Hematopoietic multipotent progenitor cell treated with erythropoietin and hydrocortisone succinate and interleukin-3 and kit ligand, for 6 days (in vitro differentiated cells): ENCODE measurements at places on chromosomes 7 and 10.

GRCh38 chr10:6140141-6140841 lies 51.5 kb downstream of the RBM17 start:
- no peak for DNase-seq

GRCh38 chr10:101308051-101308450 lies 45.9 kb upstream of the BTRC start:
- DNase-seq = no peak

DNA sequence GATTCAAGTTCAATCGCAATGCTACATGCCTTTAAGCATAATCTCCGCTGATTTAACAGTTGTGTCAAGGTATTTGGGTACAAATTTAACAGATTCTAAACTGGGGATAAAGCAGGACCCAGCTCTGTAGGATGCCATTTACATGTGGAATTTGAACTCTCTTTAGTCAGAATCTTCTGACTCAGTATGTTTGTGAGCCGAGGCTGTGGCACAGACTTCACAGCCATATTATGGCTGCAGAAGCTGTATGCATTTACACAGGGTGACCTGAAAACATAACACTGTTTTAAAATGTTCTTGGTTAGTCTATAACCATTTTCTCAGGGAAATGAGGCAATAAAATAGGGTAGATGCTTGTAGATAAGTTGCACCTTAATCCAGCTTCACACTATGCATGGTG lies 8.7 kb downstream of the PDLIM1 start:
- no peak for DNase-seq

- no peak for DNase-seq
Observed at GRCh38 chr7:114107522-114107921, 188.7 kb upstream of the PPP1R3A start.

GRCh38 chr10:48333856-48334255 lies 27.4 kb downstream of the MAPK8 start:
- no peak for DNase-seq

DNA sequence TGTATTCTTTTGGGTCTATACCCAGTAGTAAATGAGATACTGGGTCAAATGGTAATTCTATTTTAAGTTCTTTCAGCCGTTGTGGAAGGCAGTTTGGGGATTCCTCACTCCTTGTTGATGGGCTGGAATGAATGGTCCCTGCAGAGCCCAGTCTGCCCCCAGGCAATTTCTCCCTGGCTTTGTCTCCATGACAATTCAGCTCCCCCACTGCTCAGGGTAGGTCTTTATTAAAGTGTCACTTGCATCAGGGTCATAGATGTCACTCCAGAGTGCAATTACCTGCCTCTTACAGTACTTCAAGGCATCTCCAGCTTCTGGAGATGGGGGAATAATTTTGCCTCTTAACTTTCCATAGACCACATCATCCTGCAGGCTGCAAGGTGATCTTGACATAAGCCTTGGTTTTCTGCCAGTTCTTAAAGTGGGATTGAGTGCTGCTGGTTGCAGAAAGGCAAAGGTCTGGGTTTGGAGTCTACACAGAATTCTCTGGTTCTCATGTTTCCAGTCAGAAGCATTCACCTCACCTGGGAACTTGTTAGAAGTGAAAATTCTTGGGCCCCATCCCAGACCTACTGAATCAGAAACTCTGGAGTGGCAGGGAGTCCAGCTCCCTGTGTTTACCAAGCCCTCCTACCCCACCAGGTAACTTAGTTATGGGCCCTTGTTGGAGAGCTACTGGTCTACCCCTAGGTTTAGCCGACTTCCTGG lies 442.4 kb downstream of the GALNT17 start:
- DNase-seq = no peak

GRCh38 chr7:951881-952547 lies 2.5 kb downstream of the ADAP1 start:
- DNase-seq = no peak
